ENCODE measurements at places on chromosomes 2 and 18.

GRCh38 chr2:201890453-201890852, 84.1 kb downstream of the CDK15 start:
- no peak for DNase-seq

GRCh38 chr18:75377926-75378325, 49.6 kb downstream of the SMIM21 start:
- no peak for DNase-seq

GRCh38 chr2:222445227-222445626, 20.9 kb downstream of the SGPP2 start:
- DNase-seq, result no peak

DNA sequence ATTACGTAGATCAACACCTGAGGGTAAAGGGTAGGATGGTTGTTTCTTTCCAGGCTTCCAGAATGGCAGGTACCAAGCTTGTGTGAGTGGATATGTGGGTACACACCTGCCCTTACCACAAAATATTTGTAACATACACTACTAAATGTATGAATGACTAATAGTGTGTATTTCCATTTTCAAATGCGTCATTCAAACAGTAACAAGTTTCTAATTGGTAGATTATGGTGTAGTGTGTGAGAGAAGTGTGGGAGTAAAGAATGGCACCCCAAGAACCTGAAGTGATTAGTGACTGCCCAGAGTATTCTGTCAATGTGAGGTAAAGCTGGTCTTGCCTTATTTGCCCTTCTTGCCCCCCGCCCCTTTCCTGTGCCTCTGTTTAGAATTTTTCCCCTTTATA, 21.1 kb downstream of the AGPS start:
- DNase-seq, result no peak

GRCh38 chr2:100799686-100800085, 20.3 kb upstream of the NPAS2 start:
- peak; percentile 27 for DNase-seq

GRCh38 chr18:44817831-44818473, 137.3 kb downstream of the SETBP1 start:
- no peak for DNase-seq

DNA sequence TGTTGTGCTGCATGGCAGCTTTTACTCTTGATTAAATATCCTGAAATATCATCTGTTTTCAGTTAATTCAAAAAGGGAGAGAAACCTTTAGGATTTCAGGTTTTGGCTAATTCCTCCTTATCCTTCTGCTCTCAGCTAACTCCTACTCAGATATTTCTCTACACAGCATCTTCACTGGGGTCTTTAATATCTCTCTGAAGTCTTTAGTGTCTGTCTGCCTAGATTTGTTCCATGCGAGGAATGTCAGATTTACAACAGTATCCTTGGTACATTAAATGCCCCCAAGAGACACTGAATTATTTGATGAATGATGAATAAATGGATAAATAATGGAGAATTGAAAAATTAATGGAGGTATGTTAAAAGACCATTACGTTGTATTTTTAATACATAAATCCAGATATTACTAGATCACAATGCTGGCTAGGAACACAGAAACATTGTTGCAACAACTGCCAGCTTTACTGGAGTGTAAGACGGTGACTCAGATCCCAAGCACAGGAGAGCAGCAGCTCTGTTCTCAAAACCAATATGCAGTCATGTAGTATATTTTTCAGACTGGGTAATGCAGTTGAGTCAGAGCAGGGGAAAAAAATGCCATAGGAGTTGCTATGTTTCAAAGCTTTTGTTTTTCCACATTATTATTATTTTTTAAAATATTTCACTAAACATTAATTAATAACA, 388.0 kb upstream of the SYT4 start:
- DNase-seq, result no peak

DNA sequence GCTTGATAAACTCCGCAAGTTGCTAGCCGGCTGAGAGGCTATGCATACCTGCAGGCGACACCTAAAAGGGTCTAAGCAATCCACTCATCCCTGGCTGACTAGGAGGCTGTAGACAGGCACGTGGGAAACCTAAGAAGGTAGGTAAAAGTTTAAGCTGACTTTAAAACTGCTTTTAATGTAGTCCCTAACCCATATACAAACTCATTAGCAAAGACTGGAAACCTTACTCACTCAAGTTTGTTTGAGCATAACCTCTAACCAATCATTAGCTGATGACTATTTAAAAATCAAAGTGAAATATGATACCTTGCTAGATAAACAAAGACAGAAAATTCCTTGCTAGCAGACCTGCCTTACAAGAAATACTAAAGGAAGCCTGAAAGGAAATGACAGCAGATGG, 106.4 kb downstream of the EXOC6B start:
- DNase-seq, result no peak

GRCh38 chr2:237268004-237268708, 145.8 kb downstream of the COL6A3 start:
- no peak for DNase-seq

DNA sequence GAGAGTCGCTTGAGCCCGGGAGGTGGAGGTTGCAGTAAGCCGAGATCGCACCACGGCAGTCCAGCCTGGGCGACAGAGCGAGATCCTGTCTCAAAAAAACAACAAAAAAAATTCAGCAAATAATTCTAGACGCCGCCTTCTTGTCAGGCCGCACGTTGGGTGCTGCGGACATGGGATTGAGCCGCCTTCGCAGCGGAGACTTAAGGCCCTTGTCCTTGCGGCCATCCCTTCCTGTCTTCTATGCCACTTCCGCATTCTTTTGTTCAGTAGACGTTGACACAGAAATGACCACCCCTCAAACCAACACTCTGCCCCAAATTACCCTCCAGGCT, 15.8 kb downstream of the PTPN18 start:
- no peak for DNase-seq

DNA sequence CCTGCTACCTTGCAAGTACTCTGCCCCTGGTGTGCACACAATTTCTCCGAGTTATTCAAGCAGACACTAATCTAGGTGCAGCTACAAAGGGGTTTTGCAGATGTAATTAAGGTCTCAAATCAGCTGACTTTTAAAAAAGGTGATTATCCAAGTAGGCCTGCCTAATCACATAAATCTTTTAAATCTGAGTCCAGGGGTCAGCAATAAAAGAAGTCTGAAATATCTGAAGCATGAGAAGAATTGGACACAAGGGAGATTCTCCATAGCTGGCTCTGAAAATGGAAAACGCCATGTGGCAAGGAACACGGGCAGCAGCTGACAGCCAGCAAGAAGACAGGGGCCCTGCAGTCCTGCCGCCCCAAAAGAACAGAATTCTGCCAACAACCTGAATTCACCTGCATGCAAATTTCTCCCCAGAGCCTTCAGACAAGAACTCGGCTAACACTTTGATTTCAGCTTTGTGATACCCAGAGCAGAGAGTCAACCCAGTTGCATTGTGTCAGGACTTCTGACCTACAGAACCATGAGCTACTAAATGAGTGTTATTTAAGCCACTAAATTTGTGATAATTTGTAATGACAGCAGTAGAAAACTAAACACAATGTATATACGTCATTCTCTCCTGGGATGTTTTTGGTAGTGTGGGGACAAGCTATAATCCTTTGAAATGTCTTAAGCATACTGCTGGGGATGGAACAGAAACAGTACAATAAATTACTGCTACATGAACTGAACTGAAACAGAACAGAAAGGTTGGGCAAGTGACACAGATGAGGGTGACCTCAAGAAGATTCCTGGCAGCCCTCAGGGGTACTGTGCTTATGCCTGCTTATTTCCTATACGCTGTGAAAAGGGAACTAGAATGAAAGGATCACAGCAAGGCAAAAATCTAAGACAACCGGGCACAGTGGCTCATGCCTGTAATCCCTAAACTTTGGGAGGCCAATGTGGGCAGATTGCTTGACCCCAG, 3.2 kb downstream of the INO80C start:
- no peak for DNase-seq

GRCh38 chr18:36419900-36420531, 122.5 kb downstream of the FHOD3 start:
- DNase-seq, result no peak

DNA sequence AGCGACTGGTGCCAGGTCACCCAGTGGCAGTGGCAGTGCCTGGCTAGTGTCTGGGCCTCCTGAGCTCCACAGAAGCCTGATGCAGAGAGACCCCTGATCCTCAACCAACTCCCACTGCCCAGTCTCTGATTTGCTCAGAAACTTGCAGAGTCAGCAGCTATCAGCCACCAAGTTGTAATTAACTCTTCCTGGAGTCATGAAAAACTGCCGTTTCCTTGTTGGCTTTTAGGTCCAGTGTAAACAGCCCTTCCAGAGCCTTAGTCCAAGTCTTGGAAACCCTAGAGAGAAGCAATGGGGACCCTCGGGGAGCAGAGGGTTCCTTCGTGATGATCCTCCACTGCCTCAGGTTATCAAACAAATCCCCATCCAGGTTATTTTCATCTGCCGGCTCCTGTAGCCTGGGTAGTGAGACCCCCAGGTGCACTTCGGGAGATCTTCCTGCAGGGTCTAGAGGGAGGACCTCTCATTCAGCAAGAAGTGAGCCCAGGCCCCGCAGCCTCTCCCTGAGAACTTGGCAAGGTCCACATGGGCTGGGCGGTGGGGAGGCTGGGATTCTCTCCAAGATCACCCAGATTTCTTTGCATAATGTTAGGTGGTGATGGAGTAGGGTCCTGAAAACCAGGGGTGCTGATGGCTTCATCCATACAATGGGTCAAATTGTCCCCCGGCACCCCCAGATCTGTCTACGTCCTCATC, 137.7 kb upstream of the HDAC4 start:
- DNase-seq, result no peak

DNA sequence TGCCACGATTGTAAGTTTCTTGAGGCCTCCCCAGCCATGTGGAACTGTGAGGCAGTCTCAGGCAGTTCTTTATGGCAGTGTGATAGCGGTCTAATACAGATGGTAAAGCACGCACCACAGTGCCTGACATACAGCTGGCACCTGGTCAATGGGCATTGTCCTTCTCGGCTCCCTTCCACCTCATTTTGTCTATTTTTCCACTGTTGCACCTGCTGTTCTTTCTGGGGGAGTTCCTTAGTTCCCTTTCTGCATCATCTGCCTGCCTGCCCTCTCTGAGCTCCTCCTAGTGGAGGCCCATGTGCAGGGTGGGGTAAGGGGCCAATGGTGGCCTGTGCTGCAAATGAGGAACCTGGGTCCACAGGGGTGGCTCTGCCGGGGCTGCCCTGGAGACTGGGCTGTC, 157.6 kb downstream of the LPIN1 start:
- no peak for DNase-seq

DNA sequence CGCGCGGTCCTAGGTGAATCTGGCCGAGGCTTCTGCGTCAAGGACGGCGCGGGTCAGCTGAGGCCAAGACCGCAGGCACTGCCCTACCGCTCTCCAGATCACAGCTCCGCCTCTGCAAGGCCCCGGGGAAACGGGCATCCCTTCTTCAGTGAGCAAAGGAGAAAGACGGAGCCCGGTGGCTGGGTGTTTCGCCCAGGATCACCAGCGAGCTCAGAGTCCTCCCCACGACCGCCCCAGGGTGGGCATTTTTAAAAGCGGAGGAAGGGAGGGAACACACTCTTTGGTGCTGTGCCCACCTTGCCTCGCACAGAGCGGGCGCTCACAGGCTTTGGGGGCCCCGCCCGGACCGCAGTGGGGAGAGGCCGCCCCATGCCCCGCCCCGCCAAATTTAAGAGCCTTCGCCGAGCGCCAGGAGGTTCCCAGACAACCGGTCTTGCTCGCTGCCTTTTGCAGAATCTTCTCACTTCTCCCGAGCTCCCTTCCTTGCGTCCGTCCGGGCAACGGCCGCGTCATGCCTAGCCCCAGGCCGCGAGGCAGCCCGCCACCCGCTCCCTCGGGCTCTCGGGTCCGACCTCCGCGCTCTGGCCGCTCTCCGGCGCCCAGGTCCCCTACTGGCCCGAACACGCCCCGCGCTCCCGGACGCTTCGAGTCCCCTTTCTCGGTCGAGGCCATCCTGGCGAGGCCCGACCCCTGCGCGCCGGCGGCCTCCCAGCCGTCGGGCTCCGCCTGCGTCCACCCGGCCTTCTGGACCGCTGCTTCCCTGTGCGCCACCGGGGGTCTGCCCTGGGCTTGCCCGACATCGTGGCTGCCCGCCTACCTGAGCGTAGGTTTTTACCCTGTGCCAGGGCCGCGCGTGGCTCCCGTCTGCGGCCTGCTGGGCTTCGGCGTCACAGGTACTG, at the start of gene NOTO:
NOTO (plus strand) TSS at position 419 of the 899 bp plus-strand sequence; CDS start at position 512, 93 bp downstream.
- no peak for DNase-seq

- no peak for DNase-seq
These were observed 12.6 kb downstream of the PIK3C3 start for GRCh38 chr18:41967680-41968079.

- DNase-seq, result no peak
These were observed 28.4 kb upstream of the ARMC9 start for GRCh38 chr2:231170055-231170454.

- no peak for DNase-seq
These were observed 33.1 kb upstream of the HDAC4 start for GRCh38 chr2:239433777-239434403.

DNA sequence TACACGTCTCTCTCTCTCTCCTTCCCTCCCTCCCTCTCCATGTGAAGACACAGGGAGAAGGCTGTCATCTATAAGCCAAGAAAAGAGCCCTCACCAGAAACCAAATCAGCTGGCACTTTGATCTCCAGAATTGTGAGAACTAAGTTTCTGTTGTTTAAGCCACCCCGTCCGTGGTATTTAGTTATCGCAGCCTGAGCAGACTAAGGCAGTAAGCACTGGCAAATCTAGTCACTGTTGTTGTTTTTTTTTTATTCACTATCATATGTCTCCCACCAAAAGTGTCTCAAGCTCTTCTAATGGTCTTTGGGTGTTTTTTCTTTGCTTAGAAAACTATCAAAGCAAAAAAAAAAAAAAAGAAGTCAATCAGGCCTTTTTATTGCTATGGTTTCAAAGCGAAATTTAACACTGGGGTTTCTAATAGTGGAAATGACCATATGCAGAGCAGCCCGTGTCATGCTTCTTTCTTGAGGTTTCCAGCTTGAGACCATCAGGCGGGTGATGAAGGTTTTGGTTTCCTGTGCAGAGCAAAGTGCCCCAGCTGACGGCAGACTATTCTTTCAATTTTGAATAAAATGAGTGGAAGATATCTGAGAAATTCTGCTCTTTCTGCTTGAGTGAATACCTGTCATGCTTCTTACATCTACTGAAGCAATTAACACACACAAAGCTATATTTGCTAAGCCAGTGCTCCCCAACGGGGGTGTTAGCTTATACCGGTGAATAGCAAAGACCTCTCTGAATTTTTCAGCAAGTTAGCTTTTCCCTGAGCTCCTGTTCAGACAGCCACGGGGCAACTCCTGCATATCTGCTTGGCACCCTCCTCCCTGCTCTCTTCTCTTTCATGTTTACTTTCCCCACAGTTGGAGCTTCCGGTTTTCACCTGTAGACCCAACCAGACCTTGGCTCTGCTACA, 394.1 kb upstream of the ATP5MC3 start:
- DNase-seq, result peak; percentile 11

- DNase-seq, result no peak
These were observed 106.3 kb downstream of the EPHA4 start for GRCh38 chr2:221465776-221466175.

- DNase-seq, result peak; percentile 7
These were observed 35.1 kb upstream of the RASGRP3 start for GRCh38 chr2:33441235-33441810.

DNA sequence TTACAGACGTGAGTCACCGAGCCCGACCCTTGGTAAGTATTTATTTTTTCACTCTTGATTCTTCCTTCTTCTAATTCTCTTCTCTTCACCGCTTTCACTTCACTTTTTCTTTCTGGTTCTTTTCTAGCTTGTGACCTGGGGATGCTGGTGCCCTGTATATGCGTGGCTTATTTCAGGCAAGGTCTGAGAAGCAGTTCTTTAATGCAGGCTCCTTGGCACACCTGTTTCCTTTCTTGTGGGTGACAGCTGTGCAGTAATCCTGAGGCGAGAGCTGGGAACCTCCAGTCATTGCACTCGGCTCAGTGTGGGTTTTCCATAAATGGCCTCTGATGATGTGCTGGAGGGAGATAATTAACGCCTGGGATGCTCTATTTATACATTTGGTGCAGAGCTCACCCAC, 193.8 kb downstream of the TSN start:
- no peak for DNase-seq

- no peak for DNase-seq
These were observed 24.5 kb upstream of the KCNE4 start for GRCh38 chr2:223027442-223027841.

Measured in NCI-H1092 (cell line).